Activated CD8-positive, alpha-beta memory T cell treated with anti-CD3 and anti-CD28 coated beads, Interleukin-2, amount 50 U/mL, for 4 hours (primary cell): ENCODE measurements at places on chromosomes 12 and 14.
A peak's percentile ranks its signal among the peaks of the same experiment; 100 is the strongest.

DNA sequence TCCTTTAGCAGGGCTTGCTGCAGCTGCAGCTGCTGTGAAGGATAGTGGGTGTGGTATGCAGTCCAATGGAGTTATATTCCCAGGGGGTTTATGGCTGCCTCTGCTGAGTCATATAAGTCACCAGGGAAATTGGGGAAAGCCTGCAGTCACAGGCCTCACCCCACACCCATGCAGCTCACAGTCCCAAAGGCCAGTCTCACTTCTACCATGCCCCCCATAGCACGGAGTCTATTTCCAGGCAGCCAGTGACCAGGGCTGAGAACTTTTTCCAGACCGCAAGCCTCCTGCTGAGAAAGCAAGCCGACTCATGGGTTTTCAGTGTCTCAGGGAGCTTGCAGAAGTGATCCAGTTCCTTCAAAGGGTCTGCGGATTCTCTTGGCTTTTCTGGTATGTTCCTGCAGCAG, 322.4 kb upstream of the CLEC14A start:
- DNase-seq = no peak

DNA sequence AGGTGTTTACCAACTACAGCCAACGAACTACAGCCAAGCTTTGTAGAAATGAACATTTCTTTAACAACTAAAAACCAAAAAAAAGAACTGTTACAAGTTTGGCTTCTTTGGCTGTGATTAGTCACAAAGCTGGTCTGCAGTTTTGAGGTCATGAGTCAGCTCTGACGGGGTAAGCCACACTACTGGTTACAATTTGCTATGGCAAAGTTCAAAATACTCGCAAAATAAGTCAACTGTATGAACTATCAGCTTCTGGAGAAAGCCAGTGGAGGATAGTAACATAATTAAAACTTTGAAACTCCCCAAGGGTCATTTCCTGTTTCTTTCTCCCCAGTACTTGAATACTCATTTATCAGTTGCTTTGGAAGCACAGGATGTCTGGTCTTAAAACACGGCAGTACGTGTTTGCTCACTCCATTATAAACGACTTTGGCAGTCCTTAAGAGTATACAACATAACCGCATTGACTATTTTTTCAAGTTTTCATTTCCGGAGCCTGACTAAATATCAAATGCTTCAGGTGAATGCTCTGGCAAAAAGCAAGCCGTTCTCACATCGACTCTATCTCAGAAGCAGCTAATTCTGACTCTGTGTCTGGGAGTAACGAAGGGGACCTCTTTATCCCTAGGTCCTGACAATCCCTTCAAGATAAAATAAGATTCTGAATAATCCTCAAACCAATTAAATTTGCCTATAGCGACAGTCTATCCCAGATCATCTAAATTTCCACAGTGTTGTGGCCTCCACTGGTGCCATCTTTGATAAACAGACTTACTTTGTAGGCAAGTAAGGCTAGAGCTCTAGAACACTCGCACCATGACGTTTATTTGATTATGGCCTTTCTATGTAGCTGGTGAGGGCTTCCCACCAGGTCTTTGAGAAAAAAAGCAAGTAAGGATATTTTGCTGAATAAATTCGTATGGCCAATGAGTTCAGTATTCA, 10.6 kb downstream of the PHLDA1 start:
- peak; percentile 71 for DNase-seq

GRCh38 chr12:59737725-59738463, 142.1 kb downstream of the SLC16A7 start:
- no peak for DNase-seq

- no peak for DNase-seq
These were observed 148.1 kb downstream of the CALM1 start for GRCh38 chr14:90544971-90545370.

DNA sequence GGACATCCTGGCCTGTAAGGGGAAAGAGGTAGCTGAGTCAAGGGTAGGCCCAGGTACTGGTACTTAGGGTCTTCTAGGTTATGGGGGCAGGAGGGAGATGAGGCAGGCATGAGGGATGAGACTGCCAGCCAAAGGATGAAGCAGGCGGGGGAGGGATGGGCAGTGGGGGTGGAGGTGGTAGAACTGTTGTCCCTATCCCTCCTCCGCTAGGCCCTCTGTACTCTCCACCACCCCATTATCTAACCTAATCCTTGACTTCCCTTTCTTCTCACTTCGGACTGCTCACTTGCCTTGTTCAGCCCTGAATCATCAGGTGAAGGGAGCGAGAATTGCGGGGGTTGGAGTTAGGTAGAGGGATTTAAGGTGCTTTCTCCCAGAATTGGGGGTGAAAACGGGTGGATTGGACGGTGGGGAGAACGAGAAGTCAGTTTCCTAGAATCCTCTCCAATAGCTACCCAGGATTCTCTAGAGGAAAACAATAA, 562 bp downstream of the PAN2 start:
- no peak for DNase-seq

DNA sequence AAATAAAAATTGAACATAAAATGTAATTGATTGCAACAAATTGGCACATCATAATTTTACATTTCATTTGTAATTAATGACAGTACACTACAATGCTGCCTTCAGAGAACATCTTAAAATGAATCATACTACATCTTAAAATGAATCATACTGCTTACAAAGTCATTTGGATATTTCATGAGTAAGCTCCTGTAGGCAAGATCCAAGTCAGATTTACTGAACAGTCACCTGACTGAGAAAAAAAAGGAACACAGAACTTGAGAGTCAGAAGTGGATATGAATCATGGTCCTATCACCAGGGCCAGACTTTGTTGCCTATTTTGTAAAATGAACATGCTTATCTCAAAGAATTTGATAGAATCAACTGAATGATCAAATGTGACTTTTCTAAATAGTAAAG, 32.7 kb upstream of the FBLN5 start:
- no peak for DNase-seq

DNA sequence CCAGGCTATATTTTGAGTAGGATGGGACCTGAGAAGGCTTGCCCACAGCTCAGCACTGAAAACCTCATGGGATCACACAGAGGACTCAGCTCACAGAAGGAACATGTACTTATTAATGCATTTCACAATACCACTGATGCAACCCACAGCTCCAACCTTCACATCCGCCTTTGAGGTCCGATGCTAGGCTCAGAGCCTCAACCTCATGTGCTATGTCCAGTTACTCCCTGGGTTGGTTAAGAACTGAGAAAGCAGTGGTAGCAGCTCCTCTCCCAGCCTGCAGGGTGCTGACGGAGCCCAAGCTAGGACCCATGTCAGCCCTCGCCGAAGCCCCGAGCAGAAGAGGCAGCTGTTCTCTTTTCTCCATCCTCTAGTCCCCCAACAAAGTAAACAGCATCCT, 52.9 kb downstream of the SPTB start:
- no peak for DNase-seq

- no peak for DNase-seq
These were observed 91.4 kb downstream of the DNAH10 start for GRCh38 chr12:123853396-123854070.

DNA sequence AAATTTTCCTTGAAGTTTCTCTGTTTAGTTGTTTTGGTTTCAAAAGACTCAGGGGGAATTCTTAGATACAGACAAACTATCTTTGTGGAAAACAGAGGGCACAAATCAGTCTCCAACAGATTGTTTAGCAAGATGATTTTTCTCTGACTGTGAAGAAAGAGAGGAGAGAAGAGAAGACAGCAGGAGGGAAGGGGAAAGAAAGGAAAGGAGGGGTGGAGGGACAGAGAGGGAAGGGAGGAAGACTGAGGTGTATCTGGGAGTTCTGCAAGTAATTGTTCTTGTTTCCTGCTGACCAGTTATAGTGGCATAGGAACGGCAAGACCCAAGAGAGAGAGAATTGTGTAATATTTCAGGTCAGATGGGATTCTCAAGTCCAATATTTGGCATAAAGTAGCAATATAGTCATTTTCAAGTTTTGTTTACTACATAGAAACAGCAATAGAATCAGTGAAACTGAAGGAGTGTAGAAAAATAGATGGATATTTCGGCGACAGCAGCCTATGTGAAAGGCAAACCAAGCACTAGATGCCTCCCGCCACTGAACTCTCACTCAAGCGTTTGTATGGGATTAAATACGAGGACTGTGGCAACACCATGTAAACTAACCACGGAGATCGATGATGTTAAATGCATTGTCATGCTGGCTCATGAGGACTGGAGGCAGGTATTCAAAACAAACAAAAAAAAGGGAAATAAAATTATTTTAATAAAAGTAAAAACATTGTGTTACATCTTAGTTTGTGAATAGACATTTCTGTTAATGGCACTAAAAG, 342.5 kb downstream of the SLC16A7 start:
- DNase-seq = no peak

DNA sequence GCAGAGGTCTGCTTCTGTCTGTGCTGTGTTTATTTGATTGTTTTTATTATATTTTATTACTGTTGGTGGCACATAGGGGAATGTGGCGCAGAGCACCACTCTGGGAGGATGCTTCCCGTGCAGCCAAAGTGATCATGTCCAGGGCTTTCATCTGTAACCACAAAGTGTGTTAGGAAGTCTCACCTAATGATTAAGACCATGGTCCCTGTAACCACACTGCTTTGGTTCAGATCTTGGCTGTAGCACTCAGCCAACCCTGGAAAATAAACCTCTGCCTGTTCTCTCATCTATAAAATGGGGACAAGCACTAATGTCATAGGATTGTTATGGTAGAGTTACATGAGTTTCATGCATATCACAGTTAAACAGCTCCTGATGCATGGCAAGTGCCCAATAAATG, 1.9 kb downstream of the RESF1 start:
- no peak for DNase-seq

- no peak for DNase-seq
These were observed 33.9 kb downstream of the SPX start for GRCh38 chr12:21559855-21560569.

DNA sequence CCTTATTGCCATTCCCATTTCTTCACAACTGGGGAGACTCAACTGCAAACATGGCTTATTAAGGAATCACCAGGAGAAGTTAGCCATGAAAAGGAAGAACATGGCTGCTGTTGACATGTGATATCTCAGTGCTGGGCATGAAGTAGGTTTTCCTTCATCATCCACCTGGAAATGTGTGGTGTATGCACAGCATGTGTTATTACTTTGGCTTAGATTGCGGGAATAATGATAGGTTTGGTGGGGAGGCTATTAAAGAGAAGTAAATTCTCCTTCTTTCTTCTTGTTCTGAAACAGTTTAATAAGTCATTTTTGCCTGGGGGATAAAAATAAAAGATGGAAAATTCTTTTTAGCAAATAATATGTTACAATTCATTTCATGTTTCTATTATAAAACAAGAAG, 23.7 kb upstream of the CLEC14A start:
- DNase-seq = no peak

- DNase-seq = no peak
These were observed 5.6 kb upstream of the C14orf180 start for GRCh38 chr14:104573930-104574329.

DNA sequence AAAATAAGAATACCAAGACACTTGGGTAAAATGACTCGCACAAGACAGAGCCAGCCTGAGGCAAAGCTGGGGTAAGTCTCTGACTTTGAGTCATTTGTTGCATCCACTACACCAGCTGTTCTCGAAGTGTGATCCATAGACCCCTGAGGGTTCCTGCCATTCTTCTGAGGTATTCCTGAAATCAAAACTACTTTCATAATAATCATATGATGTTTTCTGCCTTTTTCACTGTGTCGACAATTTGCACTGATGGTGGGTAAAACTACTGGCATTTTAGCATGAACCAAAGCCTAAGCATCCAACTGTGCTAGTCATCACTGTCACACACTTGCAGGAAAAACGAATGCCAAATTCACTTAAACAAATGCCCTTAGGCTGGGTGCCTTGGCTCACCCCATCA, 135.5 kb upstream of the FUT8 start:
- DNase-seq = no peak

GRCh38 chr14:49853158-49853477, 530 bp upstream of the NEMF start:
- DNase-seq = no peak

DNA sequence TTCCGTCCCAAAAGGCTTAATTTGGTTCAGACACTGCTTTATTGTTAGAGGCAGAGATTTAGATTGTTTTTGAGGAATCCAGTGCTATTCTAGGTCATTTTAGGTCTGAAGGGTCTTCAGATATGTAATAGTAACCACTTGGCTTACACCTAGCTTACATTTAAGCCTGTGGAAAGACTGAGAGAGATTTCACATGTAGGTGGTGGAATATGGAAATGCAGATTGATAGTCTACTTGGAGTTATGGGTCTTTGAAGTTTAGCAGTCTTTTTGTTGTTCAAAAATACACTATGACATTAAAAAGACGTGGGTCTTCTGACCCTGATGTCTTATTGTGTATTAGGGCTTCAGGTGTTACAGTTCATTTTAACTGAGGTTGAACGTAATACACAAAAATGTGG, 51.4 kb upstream of the CCT2 start:
- no peak for DNase-seq

- DNase-seq = no peak
These were observed 392.2 kb downstream of the SEC23A start for GRCh38 chr14:38710881-38711280.

DNA sequence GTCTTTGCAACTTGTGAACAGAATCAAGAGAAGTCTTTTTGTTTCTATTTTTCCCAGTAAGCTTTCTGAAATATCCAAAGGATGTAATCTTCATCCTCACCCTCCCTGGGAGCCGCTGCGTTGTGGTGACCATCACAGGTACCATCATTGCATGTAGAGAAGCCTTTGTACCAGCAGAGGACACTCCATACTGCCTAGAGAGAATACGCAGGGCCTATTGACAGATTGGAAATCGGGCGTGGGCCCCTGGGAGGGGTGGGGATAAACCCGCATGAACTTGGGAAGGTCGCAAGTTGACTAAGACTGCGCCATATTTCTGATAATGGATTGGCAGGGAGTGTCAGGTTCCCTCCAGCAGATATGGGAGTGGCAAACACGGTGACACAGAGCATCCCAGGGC, 12.7 kb downstream of the KRT1 start:
- no peak for DNase-seq

GRCh38 chr12:56957229-56958052, at the start of gene RDH16:
RDH16 (minus strand) TSS chr12:56957608; CDS start chr12:56957462, 146 bp downstream.
- DNase-seq = no peak

DNA sequence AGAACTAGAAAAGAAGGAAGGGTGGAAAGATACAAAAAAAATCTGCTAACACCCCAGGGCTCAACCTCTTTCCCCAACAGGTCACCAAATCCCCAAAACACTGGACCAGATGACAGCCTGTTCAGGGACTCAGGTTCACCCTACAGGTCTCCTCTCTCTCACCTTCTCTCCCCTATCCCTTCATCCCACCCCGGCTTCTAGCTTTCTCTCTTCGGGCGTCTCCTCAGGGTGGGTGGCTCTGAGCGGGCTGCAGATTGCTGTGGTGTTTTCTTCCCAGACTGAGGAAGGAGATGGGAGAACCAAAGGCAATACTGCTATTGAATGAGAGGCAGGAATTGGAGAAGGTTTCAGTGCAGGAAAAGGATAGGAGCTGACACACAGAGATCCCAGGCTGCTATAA, 39.3 kb downstream of the ANO2 start:
- no peak for DNase-seq

DNA sequence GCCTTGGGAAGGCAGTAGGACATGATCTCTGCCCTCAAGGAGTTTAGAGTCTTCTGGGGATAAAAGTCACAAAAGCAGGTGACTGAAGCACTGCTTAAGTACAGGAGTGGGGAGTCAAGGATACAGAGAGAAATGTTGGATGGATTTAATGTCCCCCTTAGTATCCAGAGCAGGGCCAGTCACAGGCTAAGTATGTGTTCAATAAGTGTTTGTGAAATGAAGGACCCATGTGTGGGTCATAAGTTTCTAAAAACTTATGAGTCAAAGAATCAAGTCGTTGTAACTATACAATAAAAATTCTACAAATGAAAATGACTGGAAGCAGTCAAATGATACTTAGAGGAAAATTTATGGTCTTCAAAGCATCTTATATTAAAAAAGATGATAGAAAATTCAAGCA, 25.1 kb downstream of the KRT80 start:
- DNase-seq = no peak

GRCh38 chr12:56874821-56875220, 59.4 kb downstream of the SDR9C7 start:
- DNase-seq = no peak
